Stimulated activated CD4-positive, alpha-beta T cell treated with anti-CD3 and anti-CD28 coated beads, Interleukin-1b, Interleukin-23, amount 100 ng/mL, for 48 hours (primary cell): ENCODE measurements at places on chromosomes 12 and 14.

DNA sequence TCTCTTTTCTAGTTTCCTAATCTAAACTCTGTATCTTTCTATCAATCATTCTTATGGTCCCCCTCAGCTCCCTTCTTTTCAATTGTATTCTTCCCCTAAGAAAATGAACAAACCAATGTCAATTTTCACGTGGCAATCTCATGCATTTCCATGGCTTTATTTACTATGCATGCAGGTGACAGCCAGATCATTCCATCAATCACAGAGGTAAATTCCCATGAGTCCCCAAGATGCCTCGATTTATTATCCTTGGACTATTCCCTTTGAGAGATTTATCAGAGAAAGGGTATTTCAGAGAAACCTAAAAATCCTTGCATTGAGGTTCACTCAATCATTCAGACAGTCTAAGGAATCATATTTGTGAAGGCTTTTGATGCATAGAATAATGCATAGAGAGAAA lies 301.2 kb downstream of the DIO2 start:
- no peak for DNase-seq

GRCh38 chr14:70803321-70804310 lies 5.7 kb downstream of the MAP3K9 start:
- DNase-seq, result no peak

DNA sequence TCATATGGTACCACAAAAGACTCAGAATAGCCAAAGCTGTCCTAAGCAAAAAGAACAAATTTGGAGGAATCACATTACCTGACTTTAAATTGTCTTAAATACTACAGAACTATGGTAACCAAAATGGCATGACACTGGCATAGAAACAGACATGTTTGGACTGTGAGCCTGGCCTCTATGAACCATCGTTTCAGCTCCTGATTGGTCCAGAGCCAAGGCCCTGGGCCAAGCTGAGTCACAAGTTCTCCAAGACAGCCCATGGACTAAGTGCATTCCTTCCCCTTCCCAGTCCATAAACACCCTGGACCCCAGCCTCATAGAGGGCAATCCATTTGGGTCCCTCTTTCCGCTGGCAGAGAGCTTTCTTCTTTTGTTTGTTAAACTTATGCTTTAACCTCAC lies 12.1 kb upstream of the PRR4 start:
- no peak for DNase-seq

GRCh38 chr12:13100605-13100881 lies 2.9 kb downstream of the GSG1 start:
- no peak for DNase-seq

- DNase-seq, result no peak
Measured at GRCh38 chr12:43167691-43168090, 384.3 kb downstream of the ADAMTS20 start.

DNA sequence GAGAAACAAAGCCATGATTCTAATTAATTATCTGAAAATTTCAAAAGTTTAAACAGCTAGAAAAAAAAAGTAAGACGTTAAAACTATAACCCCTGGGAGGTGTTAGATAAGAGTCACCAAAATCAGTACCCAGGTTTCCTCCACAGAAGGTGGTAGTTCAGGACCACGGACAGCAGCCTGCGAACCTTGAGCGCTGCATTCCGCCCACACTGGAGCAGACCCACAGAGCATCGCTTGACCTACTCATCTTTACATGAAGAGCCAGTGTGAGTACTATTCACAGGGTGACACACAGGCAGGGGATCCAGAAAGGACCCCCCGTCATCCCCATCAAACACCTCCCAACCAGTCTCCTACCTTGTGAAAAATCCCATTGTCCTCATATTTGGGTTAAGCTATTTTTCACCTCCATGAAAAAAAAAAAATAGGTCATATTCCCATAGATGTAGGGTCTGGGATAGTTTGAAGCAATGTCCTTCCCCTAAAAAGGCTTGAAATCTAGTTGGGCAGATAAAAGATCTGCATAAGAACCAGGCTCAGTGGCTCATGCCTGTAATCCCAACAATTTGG lies 8.8 kb upstream of the CHGA start:
- DNase-seq, result peak; percentile 42

GRCh38 chr12:6238875-6239274 lies 38.7 kb downstream of the CD9 start:
- no peak for DNase-seq
